ENCODE measurements at places on chromosomes 7 and 10. TPM values are rescaled to one million over a fixed set of nuclear protein-coding genes. Genes with fewer than 3 reads are reported as not detected.

DNA sequence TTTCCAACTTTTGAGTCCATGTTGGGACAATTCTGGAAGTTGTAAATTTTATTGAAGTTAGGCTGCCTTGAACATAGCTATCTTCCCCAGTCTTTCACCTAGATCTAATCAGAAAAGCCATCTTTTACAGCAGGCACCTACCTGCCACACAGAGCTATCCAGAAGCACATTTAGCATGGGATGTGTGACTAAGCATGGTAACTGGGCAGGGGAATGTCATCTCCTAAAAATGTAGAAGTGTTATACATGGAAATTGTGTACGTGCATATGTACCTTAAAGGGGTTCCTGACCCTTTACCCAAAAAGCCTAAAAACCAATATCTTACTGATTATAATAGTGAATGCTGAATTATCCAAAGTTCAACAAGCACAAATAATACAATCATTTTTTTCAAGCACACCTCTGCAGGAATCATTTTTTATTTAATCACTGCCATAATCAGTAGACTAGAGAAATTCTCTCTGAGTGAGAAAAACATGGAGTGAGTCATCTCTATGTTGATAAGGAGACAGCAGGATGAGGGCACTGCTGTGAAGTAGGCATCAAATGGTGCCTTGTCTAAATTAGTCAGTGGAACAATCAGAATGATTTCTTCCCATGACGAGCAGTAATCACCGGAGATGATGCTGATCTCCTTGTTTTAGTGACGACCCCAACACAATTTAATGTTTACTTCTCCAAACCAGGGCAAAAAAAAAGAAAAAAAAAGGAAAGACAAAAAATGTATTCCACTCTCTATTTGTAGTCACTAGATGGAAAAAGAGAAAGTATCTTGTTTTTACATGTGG, 75.9 kb downstream of the SORBS1 start:
- H3K4me3 ChIP-seq, result no peak overlapping the region
- DNase-seq, result no peak
- H3K4me1 ChIP-seq, result no peaks in the 10 kb centered on the region

CTAGE4 gene
- total RNA-seq, result 1.8 TPM

GRCh38 chr10:42242135-42242805, 396.1 kb downstream of the ZNF33B start:
- H3K4me3 ChIP-seq, result no peak overlapping the region
- peaks cover 14% of the 10 kb centered on the region for H3K27me3 ChIP-seq
- peaks cover 6% of the 10 kb centered on the region for H3K4me1 ChIP-seq
- no peaks in the 10 kb centered on the region for H3K36me3 ChIP-seq

IFIT1B gene
- total RNA-seq, result not detected

DNA sequence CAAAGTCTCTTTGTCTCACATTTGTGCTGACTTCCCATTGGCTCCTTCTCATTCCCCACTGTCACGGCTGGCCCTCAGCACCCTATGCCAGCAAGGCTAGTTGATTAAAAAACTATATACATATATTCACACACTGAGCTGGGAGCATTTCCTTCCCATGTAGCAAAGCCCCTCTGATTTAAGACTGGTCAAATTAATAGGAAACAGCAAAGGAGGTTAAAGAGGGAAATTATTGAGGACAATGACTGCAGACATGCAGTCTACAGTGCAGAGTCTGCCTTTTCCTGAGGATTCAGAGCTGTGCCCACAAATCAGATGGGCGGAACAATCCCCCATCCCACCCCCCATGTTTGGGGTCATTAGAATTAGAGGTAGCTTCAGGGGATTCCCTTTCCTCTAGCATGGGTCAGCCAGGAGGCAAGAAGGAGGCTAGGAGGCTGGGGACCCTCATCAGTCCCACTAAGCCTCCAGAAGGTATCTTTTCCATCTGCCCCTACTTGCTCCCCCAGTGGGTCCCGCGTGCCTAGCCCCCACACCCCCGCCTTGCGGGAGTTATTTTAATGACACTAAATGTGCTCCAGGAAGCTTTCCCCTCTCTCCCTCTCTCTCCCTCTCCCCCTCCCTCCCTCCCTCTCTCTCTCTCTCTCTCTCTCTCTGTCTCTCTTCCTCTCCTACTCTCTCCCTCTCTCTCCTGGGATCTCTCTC, 9.8 kb upstream of the DLX6 start:
- peaks cover 2% of the 10 kb centered on the region for H3K36me3 ChIP-seq
- H3K4me3 ChIP-seq, result no peak overlapping the region
- no peak overlapping the region for H3K27ac ChIP-seq
- H3K27me3 ChIP-seq, result peaks cover 85% of the 10 kb centered on the region
- DNase-seq, result no peak

ACBD5 gene
- 23.6 TPM for total RNA-seq

SPDYE3 gene
- total RNA-seq, result not detected

ORAI2 gene
- total RNA-seq, result 33.6 TPM

DNA sequence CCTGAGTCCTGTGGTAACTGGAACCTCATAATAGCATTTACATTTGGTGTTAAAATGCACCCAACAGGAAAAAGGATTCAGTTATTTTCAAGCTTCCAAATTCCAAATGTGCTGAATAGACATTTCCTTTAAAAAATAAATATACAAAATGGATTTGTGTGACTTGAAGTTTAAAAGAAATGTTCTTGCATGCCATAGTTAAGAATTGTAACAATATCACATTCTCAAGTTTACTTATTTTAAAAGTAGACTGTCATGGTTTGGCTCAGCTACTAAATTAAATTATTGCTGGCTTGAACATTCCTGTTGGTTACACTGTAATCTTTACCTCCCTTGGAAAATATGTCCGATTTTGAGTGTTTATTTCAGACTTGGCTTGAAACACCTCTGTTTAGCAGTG, 31.5 kb downstream of the BICC1 start:
- no peak overlapping the region for H3K4me3 ChIP-seq
- no peak overlapping the region for H3K27ac ChIP-seq
- DNase-seq, result no peak

STRIP2 gene
- total RNA-seq, result 0.11 TPM
